ENCODE measurements at places on chromosomes 12 and 14.

- peak; percentile 72 for DNase-seq
Observed at GRCh38 chr14:63896278-63896720, 43.5 kb downstream of the SYNE2 start.

GRCh38 chr12:65278576-65279368 lies at the start of gene MSRB3:
Gene MSRB3, plus strand, starts transcription at chr12:65278683. Its CDS starts 29,897 bp downstream, at chr12:65308580.
- DNase-seq = peak; percentile 91

DNA sequence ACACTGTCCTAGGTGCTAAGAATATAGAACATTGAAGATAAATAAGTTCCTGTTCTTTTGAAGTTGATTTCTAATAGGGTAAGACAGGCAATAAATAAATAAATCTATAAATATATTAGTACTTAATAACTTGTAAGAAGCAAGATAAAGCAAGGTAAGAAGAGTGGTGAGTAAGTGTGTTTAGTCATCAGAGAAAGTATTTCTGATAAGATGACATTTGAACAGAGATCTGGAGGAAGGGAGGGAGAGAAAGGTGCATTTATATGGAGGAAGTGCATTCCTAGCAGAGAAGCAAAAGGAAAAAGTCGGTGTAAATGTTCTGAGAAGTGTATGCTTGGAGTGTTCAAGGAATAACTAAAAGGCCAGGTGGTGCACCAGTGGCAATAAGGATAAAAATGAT lies 184.4 kb upstream of the GRIP1 start:
- DNase-seq = no peak

GRCh38 chr14:44979740-44980356 lies 17.9 kb downstream of the TOGARAM1 start:
- DNase-seq = no peak

- no peak for DNase-seq
Observed at GRCh38 chr12:127620735-127621355, 646.1 kb upstream of the TMEM132C start.

- peak; percentile 26 for DNase-seq
Observed at GRCh38 chr12:25266497-25266896, 15.8 kb upstream of the KRAS start.

DNA sequence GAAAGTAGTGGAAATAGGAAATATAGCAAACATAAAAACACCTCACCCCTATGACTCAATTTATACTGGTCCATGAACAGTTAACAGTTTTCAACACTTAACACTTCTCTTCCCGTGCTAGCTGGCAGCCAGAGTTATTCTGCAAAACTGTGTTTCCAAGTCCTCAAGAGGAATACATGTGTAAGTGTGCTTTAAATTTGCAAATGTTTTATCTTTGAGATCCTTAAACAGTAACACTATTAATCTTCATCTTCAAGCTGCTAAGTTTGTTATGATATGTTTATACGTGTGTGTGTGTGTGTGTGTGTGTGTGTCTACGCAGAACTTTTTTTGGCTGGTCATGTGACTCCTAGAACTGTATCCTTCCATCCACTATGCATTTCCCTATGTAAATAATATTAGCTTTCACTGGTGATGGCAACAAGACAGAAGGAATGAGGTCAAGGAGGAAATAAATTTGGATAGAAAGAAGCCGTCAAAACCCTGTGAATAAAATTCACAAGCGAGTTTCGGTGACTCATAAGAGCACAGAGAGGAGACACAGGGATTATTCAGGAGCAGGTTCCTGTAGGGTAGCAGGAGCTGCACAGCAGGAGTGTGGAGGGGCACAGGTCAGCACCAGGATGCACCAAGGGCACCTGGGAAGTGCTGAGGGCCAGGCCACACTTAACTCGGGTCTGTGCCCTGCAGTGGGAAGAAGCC lies 105.9 kb upstream of the ETV6 start:
- DNase-seq = no peak

DNA sequence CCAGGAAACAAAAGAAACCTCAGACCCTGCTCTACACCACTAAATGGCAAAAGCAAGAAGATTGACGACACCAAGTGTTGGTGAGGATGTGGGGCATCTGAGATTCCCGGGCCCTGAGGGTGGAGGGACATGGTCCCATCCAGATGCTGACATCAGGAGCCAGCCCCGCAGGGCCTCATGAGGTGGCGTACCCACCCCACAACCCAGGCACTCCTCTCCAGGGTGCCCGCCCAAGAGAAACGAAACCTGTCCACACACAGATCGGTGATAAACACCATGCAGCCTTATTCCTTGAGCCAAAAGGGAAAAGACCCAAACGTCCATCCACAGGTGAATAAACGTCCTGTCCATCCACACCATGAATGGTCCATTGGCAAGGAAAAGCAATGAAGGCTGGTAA lies 54.8 kb upstream of the C14orf180 start:
- no peak for DNase-seq

GRCh38 chr12:46590991-46591703 lies 218.6 kb upstream of the SLC38A2 start:
- DNase-seq = no peak

DNA sequence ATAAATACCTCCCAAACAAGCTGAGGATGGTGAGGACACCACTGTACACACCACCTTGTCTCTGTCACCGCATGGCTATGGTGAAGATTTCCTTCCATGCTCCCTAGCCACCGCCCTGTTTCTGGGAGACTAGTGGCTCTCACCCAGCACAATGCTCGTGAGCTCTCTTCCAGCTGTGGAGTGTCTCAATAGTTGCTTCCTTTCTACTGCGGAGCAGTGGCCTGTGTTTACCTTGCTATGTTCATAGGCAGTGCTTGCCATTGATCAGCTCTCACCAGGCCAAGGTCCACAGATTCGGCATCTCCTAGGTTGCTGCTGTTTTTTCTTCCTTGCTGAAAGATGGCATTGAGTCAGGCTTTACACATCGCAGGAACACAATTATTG lies 313.6 kb upstream of the RTL1 start:
- no peak for DNase-seq

DNA sequence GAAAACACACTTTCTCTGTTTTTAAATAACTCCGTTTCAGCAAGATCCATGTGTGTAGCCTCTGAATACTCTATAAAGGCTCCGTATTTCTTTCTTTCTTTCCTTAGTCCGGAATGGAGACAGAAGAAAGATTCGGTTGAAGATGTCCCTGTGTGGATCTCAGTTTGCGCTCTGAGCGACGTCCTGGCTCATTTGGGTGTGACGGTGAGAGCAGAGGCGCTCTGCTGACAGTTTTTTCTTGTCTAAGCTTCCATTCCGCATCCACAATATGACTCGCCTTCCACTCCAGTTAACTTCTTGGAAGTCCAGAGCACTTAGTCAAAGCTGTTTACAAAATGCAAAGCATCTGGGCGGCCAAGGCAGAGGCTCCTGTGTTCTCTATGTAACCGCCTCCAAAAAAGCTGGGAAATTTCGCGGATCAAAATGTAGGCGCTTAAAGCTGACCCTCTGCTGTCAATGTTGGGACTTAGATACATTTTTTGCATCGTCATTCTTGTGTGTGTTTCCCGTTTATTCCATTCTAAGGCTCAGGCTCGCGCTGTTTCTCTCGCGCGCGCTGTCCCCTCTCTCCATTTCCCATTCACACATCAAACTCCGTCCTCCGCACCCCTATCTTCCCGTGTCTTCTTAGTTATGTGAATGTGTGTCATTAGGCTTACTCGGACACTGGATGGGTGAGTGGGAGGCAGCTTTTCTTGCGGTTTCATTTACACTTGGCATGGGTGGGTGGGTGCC lies 880 bp upstream of the FLRT2 start:
- DNase-seq = peak; percentile 92

GRCh38 chr14:103702095-103702494 lies 13.2 kb downstream of the XRCC3 start:
- DNase-seq = no peak

- peak; percentile 86 for DNase-seq
Observed at GRCh38 chr14:49861699-49862088, 9.1 kb upstream of the NEMF start.

- DNase-seq = peak; percentile 23
Observed at GRCh38 chr14:104601786-104602185, 2.8 kb downstream of the TMEM179 start.

- peak; percentile 74 for DNase-seq
Observed at GRCh38 chr12:6613015-6613775, 6.0 kb upstream of the CHD4 start.

- no peak for DNase-seq
Observed at GRCh38 chr12:68100241-68100640, 59.3 kb downstream of the IFNG start.

DNA sequence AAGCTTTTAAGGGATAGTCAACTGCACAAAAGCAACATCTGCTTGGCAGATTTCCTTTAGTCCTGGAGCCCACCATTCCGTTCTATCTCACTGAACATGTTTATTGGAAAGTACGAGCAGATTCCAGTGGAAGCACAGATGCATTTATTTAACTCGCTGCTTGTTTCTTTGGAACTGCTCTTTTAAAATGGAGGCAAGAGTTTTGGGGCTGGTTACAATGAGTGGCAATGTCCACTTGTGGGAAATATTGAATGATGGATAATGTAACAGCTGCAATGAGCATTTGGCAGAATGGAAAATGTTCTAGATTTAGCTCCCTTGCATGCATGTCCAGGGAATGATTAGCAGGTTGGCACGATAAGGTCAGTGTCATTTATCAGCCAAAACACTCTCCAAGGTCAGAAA lies 163.0 kb downstream of the ATP23 start:
- no peak for DNase-seq

DNA sequence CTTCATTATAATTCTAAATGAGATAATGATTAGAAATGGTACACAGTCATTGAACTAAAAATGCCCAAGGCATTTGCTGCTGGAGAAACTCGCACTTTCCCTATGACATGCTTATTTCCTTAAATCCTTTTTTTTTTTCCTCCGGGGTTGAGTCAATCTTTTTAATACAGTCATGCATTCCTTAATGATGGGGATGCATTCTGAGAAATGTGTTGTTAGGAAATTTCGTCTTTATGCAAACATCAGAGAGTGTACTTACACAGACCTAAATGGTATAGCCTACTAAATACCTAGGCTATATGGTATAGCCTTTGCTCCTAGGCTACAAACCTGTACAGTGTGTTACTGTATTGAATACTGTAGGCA lies 29.8 kb upstream of the DACT1 start:
- DNase-seq = peak; percentile 94

DNA sequence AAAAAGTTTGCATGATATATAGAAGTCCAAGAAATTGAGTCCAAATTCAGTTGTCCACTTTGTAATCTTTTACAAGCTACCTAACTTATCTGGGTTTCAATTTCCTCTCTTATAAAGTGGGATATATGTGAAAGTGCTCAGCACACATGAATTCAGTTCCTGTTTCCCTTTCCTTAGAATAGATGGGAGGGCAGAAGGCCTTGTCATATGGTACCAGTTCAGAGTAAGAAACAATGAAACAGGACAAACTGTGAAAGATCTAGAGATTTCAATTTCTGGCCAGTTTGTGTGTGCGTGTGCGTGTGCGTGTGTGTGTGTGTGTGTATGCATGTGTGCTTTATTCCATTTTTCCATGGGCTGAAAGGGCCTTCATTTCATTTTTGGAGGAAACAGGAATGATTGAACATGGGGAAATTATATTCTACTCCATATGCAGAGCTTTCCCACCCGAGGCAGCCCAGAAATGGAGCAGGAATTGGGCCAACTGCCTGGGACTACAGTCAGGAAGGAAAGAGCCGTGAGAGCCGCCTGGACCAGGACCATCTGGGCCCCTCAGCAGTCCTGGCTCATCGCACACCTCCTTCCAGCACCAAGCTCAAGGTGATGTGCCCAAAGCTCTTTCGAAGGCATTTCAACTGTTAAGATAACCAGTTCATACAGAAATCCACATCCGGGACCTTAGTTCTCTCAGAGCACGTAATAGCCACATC lies 183.2 kb downstream of the EPS8 start:
- DNase-seq = no peak

- DNase-seq = no peak
Observed at GRCh38 chr12:108231109-108231905, 102.2 kb downstream of the WSCD2 start.

DNA sequence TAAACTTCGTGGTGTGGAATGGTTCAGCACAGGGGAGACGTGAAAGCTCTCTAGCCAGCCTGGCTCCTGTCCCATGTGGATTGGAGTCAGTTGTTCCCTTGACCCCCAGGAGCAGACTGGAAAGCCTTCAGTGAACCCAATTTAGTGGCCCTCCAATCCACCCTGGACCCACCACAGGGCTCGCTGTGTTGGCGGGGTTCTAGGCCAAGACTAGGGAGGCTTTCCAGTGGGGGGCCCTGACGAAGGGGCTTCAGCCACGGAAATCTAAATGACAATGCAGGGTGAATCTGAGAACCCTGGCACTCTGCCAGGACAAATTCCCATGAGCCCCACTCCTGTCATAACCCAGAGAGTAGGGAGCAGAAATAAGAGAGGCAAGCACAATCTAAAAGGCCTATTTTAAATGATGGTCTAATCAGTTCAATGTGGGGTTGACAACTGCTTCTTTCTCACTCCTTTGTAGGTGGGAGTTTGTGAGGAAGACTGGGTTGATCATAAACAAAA lies 110.8 kb downstream of the SLC35F4 start:
- DNase-seq = no peak

DNA sequence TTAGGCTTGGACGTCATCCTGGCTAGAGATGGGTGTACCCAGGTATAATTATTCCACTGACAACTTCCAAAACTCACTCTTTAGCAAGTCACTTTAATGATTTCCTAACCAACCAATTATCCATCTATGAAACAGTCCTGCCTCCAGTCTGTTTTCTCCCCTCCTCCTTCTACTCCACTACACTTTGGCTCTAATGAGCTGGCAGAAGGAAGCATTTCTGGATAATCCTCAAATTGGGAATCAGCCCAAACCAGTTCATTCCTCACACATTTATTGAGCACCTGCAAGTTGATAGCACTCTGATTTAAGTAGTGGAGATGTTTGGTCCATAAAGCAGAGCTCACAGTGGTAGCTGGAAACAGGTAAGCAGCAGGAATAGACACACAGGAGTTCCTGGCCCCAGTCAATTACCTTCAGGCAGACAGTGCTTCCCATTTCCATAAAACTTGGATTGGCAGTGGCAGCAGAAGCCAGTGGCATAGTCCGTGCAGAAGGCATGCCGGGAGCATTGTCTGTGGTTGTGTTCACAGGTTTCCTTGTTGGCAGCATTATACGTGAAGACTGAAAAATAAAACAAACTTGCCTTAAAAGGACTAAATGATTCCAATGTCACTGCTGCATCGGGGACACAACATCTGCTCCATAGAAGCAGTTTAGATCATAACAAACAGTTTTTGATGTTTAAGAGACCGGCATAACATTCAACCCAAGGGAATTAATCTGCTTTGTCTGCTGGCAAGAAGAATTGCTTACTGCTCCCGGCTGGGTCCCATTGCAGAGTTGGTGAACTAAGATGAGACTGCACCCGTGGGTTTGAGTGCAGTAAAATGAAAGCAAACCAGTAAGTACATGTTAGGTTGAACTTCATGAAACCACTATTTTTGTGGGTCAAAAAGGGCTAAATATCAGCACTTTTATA lies 26.2 kb downstream of the NID2 start:
- no peak for DNase-seq
